Fibroblast of skin of left quadriceps (primary cell): ENCODE measurements at places on chromosomes 5 and 9.
A peak's percentile ranks its signal among the peaks of the same experiment; 100 is the strongest.

DNA sequence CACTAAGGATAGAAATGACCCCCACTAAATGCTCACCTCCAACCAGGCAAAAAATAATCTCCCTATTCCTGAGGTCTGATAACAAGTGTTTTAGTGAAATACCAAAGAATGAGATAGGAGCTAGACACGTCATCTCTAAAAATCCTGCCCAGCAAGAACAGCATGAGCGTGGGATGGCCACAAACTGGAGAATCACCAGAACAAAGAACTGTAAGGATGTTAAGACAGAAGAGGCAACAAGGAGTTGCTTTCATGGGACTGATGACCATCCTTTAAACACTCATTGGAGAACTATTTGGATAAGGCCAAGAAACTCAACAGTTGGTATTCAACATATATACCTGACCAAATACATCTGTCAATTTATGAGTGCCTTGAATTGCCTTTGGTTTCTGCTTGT lies 113.7 kb downstream of the RASEF start:
- no peak for DNase-seq

DNA sequence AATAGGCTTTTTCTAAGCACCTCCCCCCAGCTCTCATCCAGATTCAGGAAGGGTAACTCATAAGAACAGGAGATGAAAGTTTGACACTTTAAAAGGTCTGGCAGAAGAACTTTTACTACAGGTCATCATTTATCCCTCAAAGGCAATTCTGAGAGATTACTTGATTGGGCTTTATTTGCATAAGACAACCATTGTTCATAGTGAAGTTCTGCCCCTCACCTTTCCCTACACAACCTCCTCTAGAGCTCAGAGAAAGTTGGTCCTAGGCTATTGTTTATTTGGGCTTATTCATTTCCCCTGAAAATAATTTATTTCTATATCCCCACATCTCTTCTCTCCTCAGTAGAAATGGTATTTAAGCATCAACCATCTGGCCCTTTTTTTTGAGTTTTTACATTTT lies 568.4 kb downstream of the ZNF608 start:
- no peak for DNase-seq

DNA sequence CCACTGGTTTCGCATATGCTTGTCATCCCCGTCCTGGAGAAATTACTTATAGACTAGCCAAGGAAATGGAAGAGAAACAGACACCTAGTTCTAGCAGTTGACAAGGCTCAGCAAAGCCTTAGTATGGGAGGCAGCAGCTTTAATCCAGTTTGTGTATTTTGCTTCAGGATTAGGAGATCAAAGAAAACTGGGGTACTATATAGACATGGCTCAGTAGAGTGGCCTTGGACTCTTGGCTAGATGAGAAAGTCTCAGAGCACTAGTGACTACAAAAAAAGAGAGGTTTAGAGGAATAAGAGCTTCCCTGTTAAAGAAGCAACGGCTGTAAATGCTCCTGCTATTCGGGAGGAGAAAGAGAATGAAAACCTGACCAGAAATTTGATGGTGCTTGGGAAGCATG lies 349.1 kb downstream of the CTNND2 start:
- no peak for DNase-seq

DNA sequence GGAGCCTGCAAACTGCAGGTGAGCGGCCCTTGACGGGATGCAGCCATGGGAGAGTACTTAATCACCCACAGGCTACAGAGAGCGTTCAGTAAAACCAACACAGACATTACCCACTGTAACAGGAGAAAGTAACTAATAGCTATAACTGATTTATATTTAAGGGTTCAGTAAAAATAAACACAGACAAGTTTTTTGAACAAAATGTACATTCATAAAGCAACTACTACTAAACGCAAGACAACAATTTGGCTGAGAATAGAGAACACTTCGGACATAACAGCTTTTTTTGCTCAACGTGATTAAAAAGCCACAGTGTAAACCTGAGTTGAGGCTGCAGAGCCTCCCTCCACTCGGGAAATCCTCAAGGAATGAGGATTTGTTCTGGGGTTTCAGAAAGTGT lies 61.7 kb downstream of the LIFR start:
- DNase-seq: no peak

DNA sequence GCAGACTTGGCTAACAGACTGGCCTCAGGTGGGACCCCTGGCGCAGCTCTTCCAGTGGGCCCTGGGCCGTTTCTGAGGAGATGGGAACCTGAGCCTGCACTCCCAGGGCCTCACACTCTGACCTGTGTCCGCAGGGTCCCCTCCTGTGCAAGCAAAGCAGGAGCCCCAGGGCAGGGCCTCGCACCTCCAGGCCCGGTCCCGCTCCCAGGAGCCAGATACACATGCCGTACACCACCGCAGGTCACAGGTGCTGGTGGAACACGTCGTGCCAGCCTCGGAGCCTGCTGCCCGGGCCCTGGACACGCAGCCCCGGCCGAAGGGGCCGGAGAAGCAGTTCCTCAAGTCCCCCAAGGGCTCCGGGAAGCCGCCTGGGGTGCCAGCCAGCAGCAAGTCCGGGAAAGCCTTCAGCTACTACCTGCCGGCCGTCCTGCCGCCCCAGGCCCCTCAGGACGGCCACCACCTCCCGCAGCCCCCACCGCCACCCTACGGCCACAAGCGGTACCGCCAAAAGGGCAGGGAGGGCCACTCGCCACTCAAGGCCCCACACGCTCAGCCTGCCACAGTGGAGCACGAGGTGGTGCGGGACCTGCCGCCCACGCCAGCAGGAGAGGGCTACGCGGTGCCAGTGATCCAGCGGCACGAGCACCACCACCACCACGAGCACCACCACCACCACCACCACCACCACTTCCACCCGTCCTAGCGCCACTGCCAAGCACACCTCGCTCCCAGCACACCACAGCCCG lies 29.2 kb downstream of the NKD2 start:
- no peak for DNase-seq

DNA sequence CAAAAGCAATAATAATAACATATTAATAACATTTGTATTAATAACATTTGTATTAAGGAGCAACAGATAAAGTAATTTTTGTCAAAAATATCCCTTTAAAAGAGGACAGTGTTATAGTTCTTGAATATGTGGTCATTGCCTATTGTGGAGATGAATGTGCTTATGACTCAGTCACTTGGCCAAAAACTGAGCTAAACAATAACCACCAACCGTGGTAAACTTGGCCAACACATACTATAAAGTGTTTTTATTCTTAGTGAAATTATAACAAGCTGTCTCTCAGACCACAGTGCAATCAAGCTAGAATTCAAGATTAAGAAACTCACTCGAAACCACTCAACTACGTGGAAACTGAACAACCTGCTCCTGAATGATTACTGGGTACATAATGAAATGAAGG lies 159.2 kb upstream of the PLPPR1 start:
- no peak for DNase-seq

DNA sequence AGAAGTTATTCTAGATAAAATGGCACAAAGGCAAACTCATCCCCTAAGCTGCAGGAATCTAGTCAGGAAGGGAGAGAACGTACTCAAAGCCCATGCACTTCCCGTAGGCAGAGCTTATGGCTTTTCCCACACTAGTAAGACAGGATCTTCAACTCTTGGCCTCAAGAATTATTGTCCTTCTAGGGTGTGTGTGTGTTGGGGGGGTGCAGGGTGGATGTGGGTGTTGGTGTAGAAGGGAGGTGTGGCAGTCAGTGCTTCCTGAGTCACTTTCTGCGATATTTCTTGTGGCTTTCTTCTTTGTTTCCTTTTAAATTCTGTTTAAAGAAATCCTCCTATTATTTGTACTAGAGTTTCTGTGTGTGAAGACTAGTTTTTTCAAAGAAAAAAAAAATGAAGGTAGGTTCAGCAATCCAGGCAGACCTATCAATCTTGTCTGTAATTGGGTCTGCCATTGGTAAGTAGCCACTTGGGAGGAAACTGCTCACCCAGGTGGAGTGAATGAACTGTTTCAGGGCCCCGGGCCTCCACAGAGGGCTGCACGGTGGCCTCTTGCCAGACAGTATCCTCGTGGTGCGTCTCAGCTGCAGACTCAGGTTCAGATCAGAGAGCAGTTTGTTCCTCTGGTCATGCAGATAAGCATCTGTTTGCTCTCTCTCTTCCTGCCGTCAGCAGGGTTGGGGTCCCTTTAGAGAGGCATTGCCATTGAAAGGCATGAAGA lies 131.9 kb downstream of the NPR3 start:
- no peak for DNase-seq

DNA sequence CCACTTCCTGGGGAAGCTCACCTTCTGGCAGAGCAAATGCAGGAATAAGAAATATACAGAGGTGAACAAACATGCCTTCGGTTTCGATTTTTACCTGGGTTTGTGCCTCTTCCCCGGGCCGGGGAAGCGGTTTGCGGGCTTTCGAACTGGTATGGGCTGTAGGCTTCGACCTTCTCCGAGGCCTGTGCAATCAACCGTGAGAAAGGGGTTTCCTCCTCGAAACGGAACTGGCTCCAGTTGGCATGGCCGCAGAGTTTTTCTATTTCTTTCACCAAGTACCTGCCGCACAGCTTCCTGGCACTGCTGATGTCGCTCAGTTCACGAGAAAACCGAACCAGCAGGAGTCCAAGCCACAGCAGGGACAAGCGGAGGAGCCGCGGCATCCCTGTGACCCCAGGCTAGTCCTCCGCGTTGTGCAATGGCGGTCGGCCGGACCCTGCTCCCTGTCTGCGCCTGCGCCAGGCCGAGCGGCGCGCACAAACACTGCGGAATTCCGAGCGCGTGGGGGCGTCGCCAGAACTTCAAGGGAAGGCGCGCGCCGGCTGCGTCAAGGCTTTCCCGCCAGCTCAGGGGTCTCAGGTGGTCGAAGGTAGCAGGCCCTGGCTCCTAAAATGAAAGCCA lies at the start of gene INSL6:
INSL6 (minus strand) TSS at position 420 of the 621 bp plus-strand sequence; CDS start at position 383, 37 bp downstream.
- no peak for DNase-seq

DNA sequence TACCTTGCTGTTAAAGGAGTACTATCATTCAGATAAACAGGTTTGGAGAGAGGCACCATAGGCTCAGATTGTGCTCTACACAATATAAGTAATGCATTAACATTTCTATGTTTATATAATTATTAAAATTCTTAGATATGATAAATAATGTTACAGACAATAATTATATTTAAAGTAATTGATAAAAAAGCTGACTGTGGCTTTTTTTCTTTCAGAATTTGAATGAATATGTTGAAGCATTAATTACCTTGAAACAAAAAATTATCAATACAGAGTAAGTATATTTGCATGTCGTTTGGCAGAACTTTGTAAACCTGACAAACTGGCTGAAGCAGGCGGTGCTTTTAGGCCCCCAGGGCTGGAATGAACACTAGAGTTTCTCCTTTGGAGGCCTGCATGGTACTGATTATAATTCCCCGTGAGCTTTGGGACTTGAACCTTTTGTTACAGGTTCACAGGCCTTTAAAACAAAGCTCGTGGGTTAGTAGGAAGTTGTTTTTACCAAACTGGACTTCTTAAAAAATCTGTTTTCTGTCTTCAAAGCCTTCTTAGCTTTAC lies 13.8 kb downstream of the ICE1 start:
- DNase-seq: no peak

- DNase-seq: no peak
Measured at GRCh38 chr5:54524704-54525103, 7.1 kb downstream of the SNX18 start.

DNA sequence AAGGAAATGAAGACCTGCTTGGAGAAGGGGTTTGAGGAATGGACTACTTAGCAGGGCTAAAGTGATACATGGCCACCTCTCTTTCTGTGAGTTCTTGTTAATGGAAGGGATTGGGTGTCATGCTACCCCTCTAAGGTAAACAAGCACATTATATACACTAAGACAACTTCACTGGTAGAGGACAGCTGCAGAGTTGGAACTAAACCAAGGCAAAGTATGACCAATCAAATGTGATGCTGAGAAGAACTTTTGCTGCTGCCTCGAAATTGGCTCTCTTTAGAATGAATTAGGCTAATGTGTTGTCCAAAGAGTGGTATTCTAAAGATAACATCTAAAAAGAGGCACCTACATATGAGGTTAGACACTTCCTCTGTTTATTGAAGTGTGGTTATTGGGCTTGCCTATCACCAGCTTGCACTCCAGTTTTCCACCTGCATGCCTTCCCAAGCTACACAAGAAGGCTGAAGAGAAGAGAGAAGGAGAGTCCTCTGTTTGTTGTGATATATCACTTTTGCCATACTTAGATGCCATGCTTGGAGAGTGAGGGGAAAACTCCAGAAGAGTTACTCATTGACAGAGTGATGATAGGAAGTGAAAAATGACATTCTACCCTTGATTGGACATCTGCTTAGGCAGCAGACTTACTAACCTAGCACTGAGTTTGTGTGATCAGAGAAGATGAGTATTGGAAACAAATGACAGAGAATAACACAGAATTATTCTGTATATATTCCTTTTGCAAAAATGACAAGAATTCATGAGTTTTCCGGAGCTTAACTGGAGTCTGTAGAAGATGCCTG lies 536.1 kb downstream of the ZNF608 start:
- no peak for DNase-seq

GRCh38 chr5:16995372-16995771 lies 59.3 kb upstream of the MYO10 start:
- DNase-seq: no peak

DNA sequence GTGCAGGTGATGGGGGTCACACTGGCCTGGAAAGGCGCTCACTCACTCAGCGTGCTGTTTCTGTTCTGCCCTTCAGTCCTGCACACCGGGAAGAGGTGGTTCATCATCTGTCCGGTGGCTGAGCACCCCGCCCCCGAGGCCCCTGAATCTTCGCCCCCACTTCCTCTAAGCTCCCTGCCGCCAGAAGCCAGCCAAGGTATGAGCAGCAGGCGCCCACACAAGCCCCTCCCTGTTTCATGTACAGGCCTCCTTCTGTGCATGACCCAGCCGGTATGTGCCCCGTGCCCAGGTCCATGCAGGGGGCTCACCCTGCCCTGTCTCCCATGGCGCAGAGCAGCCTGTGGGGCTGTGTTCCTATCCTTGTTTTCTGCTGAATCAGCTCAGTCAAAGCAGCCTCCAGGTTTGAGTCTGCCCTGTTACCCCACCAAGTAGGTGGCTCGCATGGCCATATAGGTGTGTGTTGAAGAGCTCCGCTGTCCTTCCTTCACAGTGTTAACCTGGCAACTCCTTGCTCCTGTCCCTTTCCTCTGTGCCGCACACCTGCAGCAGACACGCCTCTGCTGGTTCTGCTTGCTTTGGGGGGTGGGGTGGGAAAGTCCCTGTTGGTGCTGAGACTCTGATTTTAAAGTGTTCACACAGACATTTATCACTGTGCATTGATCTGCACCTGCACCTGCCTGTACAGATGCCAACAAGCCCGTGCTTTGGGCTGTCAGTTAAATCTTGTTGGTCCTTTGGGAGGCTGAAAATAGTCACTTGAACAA lies 84.8 kb downstream of the WNK2 start:
- no peak for DNase-seq

- DNase-seq: no peak
Measured at GRCh38 chr5:101418713-101419118, 515.6 kb upstream of the ST8SIA4 start.

GRCh38 chr5:168006456-168007130 lies 284.9 kb upstream of the WWC1 start:
- peak; percentile 50 for DNase-seq

DNA sequence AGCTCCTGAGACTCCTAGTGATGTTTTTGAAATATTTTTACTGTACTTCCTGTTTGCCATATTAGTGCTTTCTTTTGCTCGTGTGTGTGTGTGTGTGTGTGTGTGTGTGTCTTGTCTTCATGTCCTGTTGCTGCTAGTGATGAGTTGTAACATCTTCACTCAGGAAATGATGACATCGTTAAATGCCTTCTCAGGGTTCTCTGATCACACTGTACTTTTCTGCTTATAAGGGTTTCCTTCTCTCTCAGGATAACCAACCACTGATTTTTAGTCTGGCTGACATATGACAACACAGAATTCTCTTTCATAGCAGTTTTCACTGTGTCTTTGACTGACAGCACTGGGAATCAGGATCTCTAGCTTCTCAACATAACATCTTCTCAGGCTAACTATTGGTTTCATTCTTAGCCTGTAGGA lies 16.1 kb downstream of the SV2C start:
- DNase-seq: no peak
